ENCODE measurements at places on chromosomes 4 and X. TPM values are rescaled to one million over a fixed set of nuclear protein-coding genes. Genes with fewer than 3 reads are reported as not detected.

The STOX2 gene
- total RNA-seq = 1.6 TPM

The RNF175 gene
- total RNA-seq = 0.06 TPM

The ENAM gene
- not detected for total RNA-seq

The NAA15 gene
- 16.7 TPM for total RNA-seq
